Progenitor cell of endocrine pancreas (in vitro differentiated cells): ENCODE measurements at places on chromosomes 7 and 10. TPM values are rescaled to one million over a fixed set of nuclear protein-coding genes. Genes with fewer than 3 reads are reported as not detected.
A peak's percentile ranks its signal among the peaks of the same experiment; 100 is the strongest.

DNA sequence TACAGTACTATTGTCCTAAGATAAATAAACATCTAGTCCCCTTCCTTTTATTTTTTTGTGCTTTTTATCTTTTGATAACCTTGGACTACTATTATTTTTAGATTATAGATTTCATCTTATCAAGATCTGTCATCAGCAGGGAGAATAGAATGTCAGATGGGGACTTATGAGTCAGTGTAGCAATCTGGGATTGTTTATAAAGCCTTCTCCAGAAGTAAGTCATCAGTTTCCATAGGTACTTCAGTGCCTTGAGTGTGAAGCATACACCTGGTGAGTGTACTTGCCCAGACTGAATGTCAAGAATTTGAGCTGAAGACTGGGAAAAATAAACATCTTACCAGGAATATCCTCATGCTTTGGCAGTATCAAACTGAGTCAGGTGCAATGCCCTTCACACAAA lies 2.1 kb downstream of the CASD1 start:
- H3K4me1 ChIP-seq = peaks cover 54% of the 10 kb centered on the region
- DNase-seq = no peak
- H3K36me3 ChIP-seq = peaks cover 1% of the 10 kb centered on the region

DNA sequence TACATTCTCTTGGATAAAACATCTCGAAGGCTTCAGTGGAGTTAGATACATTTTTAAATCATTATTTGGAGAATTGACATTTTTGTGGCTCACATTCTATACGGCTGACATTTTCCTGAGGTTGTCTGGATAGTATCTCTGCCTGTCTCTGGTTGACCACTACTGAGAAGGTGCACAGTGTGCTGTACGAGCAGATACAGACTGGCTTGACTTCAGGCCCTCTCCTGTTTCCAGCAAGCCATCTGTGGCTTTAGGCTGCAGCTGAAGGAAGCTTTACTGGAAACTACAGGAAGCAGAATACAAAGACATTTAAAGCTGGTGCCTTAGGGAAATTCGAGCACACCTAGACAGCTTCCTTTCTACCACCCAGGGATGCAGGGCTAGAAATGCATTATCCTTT lies 39.3 kb upstream of the RSU1 start:
- no peak for DNase-seq
- H3K27ac ChIP-seq = no peak overlapping the region
- H3K4me3 ChIP-seq = no peak overlapping the region
- no peaks in the 10 kb centered on the region for H3K36me3 ChIP-seq

GRCh38 chr7:381211-382042 lies 91.5 kb downstream of the FOXL3 start:
- H3K36me3 ChIP-seq = peaks cover 9% of the 10 kb centered on the region
- peaks cover 7% of the 10 kb centered on the region for H3K4me1 ChIP-seq
- H3K27ac ChIP-seq = no peak overlapping the region
- H3K4me3 ChIP-seq = no peak overlapping the region

DNA sequence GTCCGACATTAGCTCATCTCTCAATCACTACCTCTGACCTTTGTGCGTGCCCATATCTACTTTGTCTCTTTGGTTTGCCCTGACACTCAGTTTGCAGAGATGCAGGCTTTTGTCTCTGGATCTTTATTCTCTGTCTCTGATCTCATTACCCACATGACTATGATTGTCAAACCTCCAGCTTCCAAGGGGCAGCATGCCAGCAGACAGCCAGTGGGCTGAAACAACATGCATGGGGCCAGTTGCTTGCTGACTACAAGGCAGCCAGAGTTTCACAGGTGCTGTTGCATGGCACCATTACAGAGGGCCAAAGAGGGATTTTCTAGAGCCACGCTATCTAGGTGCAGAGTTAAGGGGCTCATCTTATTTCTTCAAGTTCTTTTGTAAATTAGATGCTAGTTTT lies 146.2 kb downstream of the SPAG6 start:
- DNase-seq = no peak
- no peak overlapping the region for H3K27ac ChIP-seq
- H3K36me3 ChIP-seq = no peaks in the 10 kb centered on the region
- no peaks in the 10 kb centered on the region for H3K4me1 ChIP-seq
- H3K4me3 ChIP-seq = no peak overlapping the region

DNA sequence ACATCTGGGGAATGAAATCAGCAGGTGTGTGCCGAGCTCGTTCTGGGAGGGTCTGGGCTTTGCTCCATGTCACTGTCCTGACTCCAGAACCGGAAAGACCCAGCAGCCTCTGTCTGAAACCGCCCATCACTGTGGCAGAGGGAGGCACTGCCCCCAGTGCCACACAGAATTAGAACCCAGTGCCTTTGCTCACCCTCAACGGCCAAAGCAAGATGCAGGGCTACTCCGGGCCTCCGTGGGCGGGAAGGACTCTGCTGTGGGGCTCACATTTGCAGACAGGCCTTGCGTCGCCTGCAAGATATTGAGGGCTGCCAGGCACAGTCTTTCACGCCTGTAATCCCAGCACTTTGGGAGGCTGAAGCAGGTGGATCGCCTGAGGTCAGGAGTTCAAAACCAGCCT lies 219.2 kb upstream of the PPP2R2D start:
- no peak for DNase-seq
- H3K4me1 ChIP-seq = no peaks in the 10 kb centered on the region
- no peaks in the 10 kb centered on the region for H3K36me3 ChIP-seq
- no peak overlapping the region for H3K27ac ChIP-seq
- peaks cover 15% of the 10 kb centered on the region for H3K27me3 ChIP-seq
- H3K4me3 ChIP-seq = no peak overlapping the region

- H3K36me3 ChIP-seq = no peaks in the 10 kb centered on the region
- H3K27ac ChIP-seq = no peak overlapping the region
- no peaks in the 10 kb centered on the region for H3K27me3 ChIP-seq
- no peak for DNase-seq
Observed at GRCh38 chr7:52302765-52303520, 732.5 kb upstream of the POM121L12 start.

GRCh38 chr7:117381362-117381761 lies 45.9 kb downstream of the ASZ1 start:
- H3K27me3 ChIP-seq = peaks cover 6% of the 10 kb centered on the region
- no peak for DNase-seq
- no peaks in the 10 kb centered on the region for H3K36me3 ChIP-seq
- H3K4me1 ChIP-seq = no peaks in the 10 kb centered on the region
- H3K4me3 ChIP-seq = no peak overlapping the region

GRCh38 chr7:20241911-20242261 lies 24.7 kb upstream of the MACC1 start:
- H3K36me3 ChIP-seq = no peaks in the 10 kb centered on the region
- no peak overlapping the region for H3K4me3 ChIP-seq
- H3K27me3 ChIP-seq = no peaks in the 10 kb centered on the region
- no peak overlapping the region for H3K27ac ChIP-seq
- DNase-seq = no peak

- no peak overlapping the region for H3K4me3 ChIP-seq
- H3K4me1 ChIP-seq = no peaks in the 10 kb centered on the region
- H3K36me3 ChIP-seq = peaks cover 25% of the 10 kb centered on the region
- H3K27me3 ChIP-seq = no peaks in the 10 kb centered on the region
- DNase-seq = no peak
- H3K27ac ChIP-seq = no peak overlapping the region
Observed at GRCh38 chr10:7750222-7750621, 37.6 kb downstream of the KIN start.

- no peak overlapping the region for H3K27ac ChIP-seq
- no peaks in the 10 kb centered on the region for H3K27me3 ChIP-seq
- H3K4me1 ChIP-seq = peaks cover 4% of the 10 kb centered on the region
- H3K36me3 ChIP-seq = peaks cover 16% of the 10 kb centered on the region
- H3K4me3 ChIP-seq = no peak overlapping the region
Observed at GRCh38 chr7:91826377-91826776, 54.1 kb downstream of the MTERF1 start.

GRCh38 chr10:123906296-123906695 lies 14.7 kb upstream of the CPXM2 start:
- no peak overlapping the region for H3K4me3 ChIP-seq
- H3K27ac ChIP-seq = no peak overlapping the region
- H3K36me3 ChIP-seq = no peaks in the 10 kb centered on the region
- H3K27me3 ChIP-seq = peaks cover 51% of the 10 kb centered on the region

DNA sequence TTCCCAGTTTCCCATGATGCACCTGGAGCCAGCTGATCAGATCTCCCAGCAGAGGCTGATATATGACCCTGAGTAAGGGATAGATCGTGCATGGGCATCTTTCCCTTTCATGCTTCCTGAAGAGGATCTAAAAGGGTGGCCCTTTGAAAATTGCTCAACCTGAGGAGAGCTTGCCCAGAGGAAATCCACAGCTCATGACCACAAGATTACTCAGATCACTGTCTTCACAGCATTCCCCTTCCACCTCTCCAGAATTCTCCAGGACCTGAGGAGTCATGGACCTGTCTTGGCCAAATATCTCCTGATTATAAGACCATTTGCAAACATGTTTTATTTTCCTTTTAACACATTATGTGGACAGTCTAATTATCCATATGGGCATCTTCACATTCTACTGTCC lies 328.1 kb downstream of the LHFPL3 start:
- peaks cover 20% of the 10 kb centered on the region for H3K27me3 ChIP-seq
- no peak for DNase-seq
- no peak overlapping the region for H3K27ac ChIP-seq
- no peaks in the 10 kb centered on the region for H3K36me3 ChIP-seq

SPDYE9 gene
- total RNA-seq = 0.22 TPM in 1 of 2 replicates, not detected in the other

MBL2 gene
- total RNA-seq = not detected in 2 replicates

DNA sequence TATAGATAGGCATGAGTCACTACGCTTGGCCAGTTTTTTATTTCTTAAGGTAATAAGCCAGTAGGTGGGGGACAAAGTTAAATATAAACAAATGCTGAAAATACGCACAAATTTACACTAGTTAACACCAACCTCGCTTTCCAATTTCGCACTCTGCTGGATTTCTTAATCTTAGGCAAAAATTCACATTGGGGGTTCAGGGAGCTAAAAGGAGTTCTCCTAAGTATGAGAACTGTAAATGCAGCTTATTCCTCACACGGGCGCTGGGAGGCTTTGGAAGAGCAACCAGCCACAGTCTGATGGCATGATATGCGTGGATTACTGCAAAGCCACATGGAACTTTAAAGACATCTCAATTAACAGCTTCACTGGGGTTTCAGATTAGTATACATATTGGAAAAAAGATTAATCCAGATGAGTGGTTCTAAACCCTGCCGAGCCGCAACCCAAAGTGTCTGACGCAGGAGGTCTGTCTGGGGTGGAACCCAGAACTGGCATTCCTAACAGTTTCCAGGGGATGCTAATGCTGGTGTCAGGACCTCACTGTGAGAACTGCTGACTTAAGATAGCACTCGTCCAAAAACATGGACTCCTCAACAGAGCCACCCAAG lies 16.2 kb downstream of the TNS3 start:
- no peak for DNase-seq
- no peak overlapping the region for H3K27ac ChIP-seq
- H3K4me1 ChIP-seq = peaks cover 22% of the 10 kb centered on the region
- no peaks in the 10 kb centered on the region for H3K27me3 ChIP-seq

CFAP58 gene
- total RNA-seq = 0.24 and 0.29 TPM in 2 replicates

DNA sequence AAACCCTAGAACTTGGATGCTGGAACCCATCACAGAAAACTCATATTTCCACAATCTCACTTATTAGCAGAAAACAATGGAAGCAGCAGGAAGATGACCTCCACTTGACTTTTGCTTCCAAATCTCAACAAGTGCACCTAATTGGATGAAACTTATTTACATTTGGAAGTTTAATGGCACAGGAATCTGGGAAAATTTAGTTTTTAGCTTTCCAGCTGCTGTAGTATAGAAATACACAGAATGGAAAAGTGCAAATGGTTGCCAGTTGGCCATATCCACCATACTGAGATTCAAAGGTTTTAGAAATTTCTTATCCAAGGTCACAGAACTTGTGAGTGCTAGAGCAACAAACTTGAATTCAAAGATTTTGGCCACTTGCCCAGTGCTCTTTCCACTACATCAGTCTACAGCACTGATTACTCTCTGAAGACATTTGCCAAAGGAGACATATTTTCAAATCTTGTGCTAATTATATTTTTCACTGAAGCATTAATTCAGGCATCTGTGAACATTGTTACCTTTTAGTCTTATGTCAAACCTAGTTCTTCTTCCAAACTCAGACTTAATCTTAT lies 9.3 kb upstream of the AHR start:
- no peaks in the 10 kb centered on the region for H3K36me3 ChIP-seq
- no peak for DNase-seq

- H3K4me3 ChIP-seq = no peak overlapping the region
- no peak overlapping the region for H3K27ac ChIP-seq
- H3K4me1 ChIP-seq = peaks cover 2% of the 10 kb centered on the region
- no peak for DNase-seq
Observed at GRCh38 chr7:152335900-152336571, 99.8 kb downstream of the KMT2C start.

ABCF2 gene
- 48.7 and 55.1 TPM in 2 replicates for total RNA-seq

- no peak overlapping the region for H3K4me3 ChIP-seq
- H3K27ac ChIP-seq = peak overlapping the region; percentile 74
- no peaks in the 10 kb centered on the region for H3K27me3 ChIP-seq
- peak; percentile 37 for DNase-seq
Observed at GRCh38 chr7:6160191-6160623, 112.2 kb downstream of the CYTH3 start.

DNA sequence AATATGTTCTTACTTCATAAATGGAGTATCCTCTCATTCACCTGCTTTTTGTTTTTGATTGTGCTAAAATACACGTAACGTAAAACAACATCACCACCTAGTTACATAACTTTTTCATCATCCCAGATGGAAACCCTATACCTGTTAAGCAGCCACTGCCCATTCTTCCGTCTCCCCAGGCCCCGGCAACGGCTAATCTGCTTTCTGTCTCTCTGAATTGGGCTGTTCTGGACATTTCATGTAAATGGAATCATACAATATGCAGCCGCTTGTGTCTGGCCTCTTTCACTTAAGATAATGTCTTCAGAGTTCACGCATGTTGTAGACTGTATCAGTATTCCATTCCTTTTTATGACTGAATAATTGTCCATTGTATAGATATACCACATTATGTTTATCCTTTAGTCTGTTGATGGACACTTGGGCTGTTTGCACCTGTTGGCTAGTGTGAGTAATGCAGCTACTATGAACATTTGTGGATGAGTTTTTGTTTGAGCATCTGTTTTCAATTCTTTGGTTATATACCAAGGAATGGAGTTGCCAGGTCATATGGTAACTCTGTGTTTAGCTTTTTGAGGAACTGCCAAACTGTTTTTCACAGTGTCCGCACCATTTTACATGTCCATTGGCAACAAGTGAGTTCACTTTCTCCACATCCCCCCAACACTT lies 14.1 kb upstream of the SUN1 start:
- peak overlapping the region; percentile 97 for H3K27ac ChIP-seq
- peaks cover 6% of the 10 kb centered on the region for H3K27me3 ChIP-seq
- H3K4me1 ChIP-seq = peaks cover 31% of the 10 kb centered on the region

GRCh38 chr10:13770760-13771493 lies 184.2 kb downstream of the PRPF18 start:
- peaks cover 12% of the 10 kb centered on the region for H3K36me3 ChIP-seq
- no peak overlapping the region for H3K4me3 ChIP-seq
- no peak overlapping the region for H3K27ac ChIP-seq
- peaks cover 18% of the 10 kb centered on the region for H3K27me3 ChIP-seq

DNA sequence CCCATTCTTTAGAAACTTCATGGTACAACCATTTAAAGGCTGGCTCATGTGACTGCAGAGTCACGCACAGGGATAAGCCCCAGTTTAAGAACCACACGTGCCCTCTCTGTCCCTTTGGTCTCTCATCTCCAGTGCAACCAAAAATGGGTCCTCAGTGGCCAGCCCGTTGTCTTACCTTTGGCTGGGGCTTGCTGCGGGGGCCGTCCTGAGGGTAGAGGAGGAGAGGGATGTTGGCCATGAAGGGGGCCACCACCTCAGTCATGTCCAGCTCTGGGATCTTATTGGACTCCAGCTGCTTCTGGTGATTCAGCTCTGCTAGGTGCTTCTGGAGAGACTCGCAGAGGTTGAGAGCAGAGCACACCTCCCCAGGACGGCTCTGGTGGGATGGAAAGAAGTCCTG lies 22.3 kb downstream of the PSAP start:
- H3K36me3 ChIP-seq = peaks cover 25% of the 10 kb centered on the region
- no peak overlapping the region for H3K27ac ChIP-seq
- DNase-seq = no peak
- no peaks in the 10 kb centered on the region for H3K27me3 ChIP-seq
- H3K4me3 ChIP-seq = no peak overlapping the region
- H3K4me1 ChIP-seq = no peaks in the 10 kb centered on the region
